ENCODE measurements at places on chromosomes 7 and 10.

GRCh38 chr7:146216396-146217041 lies 99.9 kb downstream of the CNTNAP2 start:
- DNase-seq = peak; percentile 78

GRCh38 chr7:111586711-111587409 lies 24.6 kb upstream of the IMMP2L start:
- peak; percentile 23 for DNase-seq

DNA sequence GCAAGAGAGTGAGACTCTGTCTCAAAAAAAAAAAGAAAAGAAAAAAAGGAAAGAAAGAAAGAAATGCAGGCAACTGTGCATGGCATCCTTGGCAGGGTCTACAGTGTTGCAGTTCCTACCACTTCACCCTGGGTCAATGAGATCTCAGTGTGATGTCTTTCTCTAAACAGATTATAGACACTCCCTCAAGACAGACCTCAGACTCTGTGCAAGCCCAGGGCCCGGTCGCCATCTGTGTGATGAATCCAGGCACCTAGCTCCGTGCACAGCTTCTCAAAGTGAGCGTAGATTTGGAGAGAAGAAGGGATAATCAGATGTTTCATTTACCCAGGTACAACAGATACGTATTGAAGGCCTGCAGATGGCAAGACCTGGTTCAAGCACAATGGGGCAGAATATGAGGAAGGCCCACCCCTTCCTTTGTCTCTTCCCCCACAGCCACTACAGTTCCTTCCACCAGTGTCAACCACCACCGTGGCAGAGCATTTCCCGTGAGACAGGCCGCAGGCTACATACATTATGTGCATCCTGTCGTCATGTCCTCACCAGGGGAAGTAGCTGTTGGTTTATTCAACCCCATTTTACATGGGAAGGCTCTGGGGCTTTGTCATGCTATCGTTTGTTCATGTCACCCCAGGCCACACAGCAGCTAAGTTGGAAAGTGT lies 471.7 kb upstream of the GALNT17 start:
- peak; percentile 6 for DNase-seq

- no peak for DNase-seq
Observed at GRCh38 chr7:22447762-22448161, 52.2 kb downstream of the STEAP1B start.

- no peak for DNase-seq
Observed at GRCh38 chr10:74207691-74208480, 56.9 kb downstream of the ADK start.

DNA sequence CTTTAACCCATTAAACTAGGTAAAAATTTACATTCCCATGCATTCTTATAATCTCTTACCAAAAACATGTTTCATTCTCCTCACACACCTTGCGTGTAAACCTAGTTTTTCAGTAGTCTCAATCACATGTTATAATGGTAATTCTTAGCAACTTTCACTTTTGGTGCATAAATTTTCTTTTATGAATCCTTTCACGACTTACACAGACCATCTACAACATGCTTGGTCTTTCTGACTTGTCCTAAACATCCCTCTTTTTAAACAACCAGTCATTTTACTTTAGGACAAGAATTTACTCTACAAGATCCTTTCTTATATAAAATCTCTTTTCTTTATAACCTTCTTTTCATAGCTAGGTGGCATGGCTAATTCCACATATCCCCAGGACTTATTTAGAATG lies 25.8 kb downstream of the FBXL13 start:
- DNase-seq = peak; percentile 14

DNA sequence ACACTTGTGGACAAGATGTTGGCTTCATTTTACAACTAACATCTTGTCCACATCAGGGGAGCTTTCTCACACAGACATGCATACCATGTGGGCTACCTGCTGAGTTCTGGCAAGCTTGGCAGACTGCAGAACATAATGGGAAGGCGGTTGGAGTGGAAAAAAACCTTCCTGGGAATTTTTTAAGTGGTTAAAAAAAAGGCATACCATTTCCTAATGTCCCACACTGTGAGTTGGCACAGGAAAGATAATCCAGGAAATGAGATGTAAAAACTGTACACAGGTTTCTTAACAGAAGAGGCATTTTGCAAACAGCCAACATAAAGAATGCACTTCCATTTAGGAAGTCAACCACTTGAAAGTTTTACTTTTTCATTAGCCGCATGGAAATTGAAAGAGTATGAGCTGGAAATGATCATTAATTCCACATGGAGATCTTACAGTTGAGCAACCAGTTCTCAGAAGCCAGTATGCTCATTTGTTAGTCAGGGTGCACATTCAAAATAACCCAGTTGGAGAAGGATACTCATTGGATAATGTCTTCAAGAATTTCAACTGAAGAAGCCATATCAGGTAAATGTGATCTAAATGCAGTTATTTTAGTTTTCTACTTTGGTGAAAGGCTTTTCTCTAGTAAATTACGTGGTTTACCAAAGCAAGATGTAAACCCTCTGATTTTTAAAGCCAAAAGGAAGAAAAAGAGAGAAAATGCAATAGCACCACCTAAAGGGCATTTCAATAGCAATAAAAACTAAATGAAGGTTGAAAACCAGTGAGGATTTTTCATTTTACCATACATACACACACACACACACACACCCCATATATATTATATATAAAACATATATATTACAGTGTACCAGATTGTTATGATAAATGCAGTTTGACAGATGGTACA lies 194.0 kb downstream of the TAX1BP1 start:
- DNase-seq = no peak

- DNase-seq = no peak
Observed at GRCh38 chr10:30940256-30940655, 91.4 kb downstream of the ZNF438 start.

GRCh38 chr10:43963379-43963778 lies 314.7 kb upstream of the ZNF32 start:
- no peak for DNase-seq

- DNase-seq = no peak
Observed at GRCh38 chr10:70575874-70576802, 26.4 kb downstream of the PRF1 start.

DNA sequence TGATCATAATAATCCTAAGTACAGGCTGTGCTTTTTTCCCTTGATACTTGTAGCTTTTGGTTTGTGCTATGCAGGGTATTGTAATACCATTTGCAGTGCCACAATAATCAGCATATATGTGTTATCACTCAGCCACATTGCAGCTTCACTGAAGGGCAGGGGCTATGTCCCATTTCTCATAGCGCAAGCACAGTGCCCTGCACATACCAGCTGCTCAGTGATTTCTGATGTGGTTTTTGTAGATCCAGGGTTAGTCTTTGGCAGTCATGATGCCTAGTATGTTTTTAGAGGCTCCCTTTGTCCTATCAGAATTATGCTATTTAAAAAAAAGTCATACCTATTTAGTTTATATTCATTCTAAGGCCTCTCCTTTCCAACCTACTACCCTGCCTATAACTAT lies 25.8 kb downstream of the MET start:
- DNase-seq = no peak

- DNase-seq = no peak
Observed at GRCh38 chr10:51821745-51822144, 122.3 kb upstream of the CSTF2T start.

DNA sequence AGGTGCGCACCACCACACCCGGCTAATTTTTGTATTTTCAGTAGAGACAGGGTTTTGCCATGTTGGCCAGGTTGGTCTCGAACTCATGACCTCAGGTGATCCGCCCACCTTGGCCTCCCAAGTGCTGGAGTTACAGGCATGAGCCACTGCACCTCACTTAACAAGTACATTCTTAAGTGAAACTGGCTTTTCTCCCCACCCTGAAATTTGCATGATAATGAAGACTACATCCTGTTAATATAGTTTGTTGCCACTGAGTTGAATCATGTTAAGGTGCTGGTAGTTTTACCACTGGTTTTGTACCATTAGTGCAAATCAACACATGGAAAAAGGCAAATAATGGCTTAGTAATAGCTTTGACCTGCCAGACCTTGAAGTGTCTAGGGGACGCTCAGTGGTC lies 62.2 kb downstream of the MPLKIP start:
- no peak for DNase-seq

GRCh38 chr10:129042776-129043595 lies 424.1 kb upstream of the MGMT start:
- no peak for DNase-seq

- no peak for DNase-seq
Observed at GRCh38 chr10:85643171-85643844, 723.3 kb downstream of the GRID1 start.

DNA sequence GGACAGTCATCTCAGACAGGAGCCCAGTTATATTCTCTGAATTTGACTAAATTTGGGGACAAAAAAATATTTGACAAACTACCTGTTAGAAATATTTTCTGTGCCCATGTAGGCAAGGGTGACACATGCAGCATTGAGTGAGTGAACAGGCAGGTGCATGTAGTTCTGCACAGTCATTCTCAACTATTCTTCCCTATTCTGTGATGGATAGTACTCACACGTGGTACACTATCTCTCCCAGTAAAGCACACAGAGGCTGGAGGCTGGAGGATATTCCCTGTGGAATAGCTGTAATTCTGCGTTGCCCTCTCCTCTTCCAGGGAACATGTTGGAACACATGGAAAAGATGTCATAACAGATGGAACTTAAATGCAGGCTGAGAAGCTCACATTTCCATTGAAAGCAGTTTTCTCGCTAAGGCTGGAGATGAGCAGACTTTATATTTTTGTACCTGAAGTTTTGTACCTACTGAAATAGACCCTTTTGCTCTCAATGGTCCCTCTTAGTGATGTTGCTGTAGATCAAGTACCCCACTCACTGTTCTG lies 75.0 kb downstream of the GPR141 start:
- peak; percentile 3 for DNase-seq

DNA sequence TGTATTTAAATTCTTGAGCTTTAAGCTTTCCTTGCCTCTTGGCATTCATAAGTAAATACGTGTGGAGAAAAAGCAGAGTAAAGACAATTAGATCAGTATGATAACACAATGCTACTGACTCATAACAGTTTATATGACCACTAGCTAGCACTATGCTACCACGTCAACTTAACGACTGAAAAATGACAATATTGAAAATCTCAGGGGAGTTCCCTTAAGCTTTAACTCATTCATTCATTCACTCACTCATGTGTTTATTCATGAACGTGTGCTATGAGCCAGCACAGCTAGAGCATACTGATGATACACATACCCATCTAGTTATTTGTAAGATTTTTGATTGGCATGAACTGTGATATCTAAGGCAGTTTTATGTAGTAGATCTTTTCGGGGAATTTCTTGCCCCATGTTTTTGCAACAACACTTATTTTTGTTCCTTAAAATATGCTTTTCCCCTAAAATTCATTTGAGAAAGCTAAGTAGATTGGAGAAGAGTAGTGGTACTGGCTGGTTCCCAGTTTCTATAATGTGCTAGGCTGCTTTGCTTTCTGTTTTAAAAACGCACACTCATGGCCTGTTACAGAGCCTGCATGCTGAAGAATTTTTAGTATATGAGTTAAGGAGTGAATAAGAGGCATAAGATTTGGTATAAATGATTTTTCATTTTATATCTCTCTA lies 57.4 kb upstream of the ACBD5 start:
- no peak for DNase-seq

DNA sequence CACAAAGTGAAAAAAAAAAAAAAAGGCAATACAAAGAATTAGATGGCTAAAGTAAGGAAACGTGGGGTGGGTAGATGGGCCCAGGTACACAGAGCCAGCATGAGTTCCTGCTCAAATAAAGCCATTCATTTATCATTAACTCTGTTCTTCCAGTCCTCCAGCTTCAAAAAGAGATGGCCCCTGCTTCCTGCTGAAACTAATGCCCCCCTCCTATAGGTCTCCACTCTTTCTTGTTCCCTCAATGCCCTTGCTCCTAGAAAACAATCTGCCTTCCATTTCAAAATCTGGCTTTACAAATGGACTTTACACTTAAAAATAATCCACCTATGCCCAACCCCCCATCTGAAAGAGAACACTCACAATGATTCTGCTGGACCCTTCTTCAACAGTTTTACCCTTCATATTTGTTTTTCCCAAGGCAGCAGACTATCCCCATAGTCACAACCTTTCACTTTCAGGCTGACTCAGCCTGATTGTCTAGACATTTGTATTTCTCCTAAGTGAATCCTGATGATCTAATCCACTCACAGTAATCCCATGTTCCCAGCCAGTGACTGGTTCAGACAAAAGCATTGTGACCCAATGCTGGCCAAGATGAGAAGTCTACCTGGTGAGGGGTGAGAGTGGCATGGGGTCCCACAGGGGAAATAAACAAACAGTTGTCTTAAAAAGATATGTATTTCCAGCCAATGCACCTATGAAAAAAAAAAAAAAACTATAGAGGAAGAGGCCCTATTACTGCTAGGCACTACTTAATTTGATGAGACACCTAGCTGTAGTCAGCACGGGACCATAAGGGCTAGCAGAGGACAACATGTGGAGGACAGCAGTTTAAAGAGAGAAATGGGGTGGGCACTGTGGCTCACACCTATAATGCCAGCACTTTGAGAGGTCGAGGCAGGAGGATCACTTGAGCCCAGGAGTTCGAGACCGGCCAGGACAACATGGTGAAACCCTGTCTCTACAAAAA lies 74.6 kb upstream of the GRID1 start:
- peak; percentile 56 for DNase-seq

GRCh38 chr10:78891741-78892140 lies 177.0 kb upstream of the ZMIZ1 start:
- DNase-seq = no peak

- peak; percentile 94 for DNase-seq
Observed at GRCh38 chr10:63628526-63629362, 107.5 kb downstream of the REEP3 start.

DNA sequence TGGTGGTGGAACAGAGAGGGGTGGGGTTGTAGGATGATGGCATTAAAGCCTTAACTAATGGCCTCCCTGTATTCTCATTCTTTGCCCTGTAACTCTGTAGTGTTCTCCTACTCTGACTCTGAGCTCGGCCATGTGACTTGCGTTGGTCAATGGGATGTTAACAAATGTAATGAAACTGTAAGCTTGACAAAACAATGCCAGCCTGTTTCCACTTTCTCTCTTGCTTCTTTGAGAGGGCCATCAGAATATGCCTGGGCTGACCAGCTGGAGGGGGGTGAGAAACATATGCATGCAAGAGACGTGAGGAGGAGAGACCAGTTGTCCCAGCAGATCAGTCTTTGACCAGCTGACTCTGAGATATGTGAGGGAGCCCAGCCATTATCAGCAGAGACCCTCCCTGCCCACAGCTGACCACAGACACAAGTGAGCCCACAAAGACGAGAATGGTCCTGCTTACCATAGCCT lies 100.6 kb downstream of the ICA1 start:
- no peak for DNase-seq

DNA sequence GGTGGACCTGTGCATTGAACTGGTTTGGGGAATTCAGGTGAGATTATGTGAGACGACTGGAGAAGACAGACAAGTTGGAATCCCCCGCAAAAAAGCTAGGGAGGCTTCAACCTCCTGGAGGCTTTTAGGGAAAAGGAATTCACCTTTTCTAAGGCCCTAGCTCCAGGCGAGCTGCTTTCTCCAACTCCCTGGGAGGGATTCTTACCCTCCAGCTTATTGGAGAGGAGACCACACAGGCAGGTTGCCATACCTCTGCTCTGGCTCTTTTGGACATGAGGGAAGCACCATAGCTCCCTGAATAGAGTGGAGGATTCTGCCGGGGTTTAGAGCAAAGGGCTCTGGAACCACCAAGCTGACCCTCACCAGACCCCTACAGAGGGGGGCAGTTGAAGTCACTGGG lies 213.8 kb downstream of the MLLT10 start:
- DNase-seq = no peak

- no peak for DNase-seq
Observed at GRCh38 chr10:87578842-87579401, 74.2 kb downstream of the MINPP1 start.

GRCh38 chr7:127833641-127834040 lies 181.6 kb downstream of the SND1 start:
- DNase-seq = no peak
